ENCODE measurements at places on chromosomes 7 and 10.

DNA sequence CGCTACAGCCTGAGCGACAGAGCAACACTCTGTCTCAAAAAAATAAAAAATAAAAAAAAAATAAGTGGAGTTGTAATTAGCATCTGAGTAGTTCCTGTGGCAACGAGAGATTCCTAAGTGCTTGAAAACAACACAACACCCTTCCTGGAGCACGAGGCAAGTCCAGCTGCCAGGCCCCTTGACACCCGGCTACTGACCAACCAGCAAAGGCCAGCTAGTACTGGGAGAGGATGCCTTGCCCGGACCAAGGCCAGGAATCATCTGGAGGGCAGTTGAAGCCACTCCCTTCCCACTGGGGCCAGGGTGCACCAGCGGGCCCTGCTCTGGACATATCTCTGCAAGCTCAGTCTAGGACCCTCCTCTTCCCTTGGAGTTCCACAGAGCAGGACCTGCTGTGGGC lies 536 bp downstream of the C10orf105 start:
- no peak overlapping the region for H3K27ac ChIP-seq
- H3K4me3 ChIP-seq, result no peak overlapping the region
- no peaks in the 10 kb centered on the region for H3K27me3 ChIP-seq
- DNase-seq, result no peak
- H3K4me1 ChIP-seq, result peaks cover 4% of the 10 kb centered on the region

- no peaks in the 10 kb centered on the region for H3K4me1 ChIP-seq
- no peak overlapping the region for H3K27ac ChIP-seq
- peak; percentile 64 for DNase-seq
These were observed 77.1 kb downstream of the BMPER start for GRCh38 chr7:33982425-33982786.

DNA sequence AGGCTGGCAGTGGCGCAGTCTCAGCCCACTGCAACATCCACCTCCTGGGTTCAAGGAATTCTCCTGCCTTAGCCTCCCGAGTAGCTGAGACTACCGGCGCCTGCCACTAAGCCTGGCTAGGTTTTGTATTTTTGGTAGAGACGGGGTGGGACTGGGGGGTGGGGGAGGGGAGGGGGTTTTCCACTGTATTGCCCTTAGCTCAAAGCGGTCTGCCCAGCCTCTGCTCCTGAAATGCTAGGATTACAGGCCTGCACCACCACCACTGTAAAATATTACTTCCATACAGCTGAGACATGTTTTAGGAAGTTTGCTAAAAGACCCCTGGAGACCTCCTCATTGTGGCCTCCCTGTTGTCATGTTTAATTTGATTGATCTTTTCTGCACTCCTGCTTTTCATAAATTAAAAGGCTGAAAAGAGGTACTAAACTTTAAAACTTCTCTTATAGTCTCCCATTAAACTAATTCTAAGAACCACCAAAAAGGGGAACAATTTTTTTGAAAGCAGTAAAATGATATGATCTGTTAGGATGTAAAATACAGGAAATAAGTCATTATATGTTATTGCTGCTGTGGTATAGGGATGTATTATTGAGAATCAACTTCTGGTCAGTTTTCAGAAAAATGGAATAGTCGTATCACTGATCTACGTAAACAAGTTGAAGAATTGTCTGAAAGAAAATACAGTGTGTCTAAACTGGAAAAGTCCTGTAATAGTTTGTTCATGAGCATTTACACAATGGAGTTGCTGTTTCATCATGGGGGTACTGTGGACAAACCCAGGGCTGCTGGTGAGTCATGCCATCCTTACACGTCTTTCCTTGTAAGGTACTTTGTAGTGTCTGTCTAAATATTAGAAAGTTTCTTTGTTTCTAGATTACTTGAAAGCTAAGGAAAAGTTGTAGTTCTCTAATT lies 72.9 kb upstream of the TMEM248 start:
- no peak overlapping the region for H3K4me3 ChIP-seq
- peak; percentile 60 for DNase-seq
- no peaks in the 10 kb centered on the region for H3K27me3 ChIP-seq
- no peaks in the 10 kb centered on the region for H3K36me3 ChIP-seq

GRCh38 chr10:46079831-46080585 lies 33.9 kb upstream of the MSMB start:
- H3K36me3 ChIP-seq, result no peaks in the 10 kb centered on the region
- DNase-seq, result no peak
- no peaks in the 10 kb centered on the region for H3K27me3 ChIP-seq
- H3K27ac ChIP-seq, result no peak overlapping the region

Measured in Karpas-422 (cell line).